Activated CD8-positive, alpha-beta memory T cell treated with anti-CD3 and anti-CD28 coated beads, Interleukin-2, amount 10 ng/mL, durations not matched to agents 7 days and 5 days (primary cell): ENCODE measurements at places on chromosomes 12 and 14. TPM values are rescaled to one million over a fixed set of nuclear protein-coding genes. Genes with fewer than 3 reads are reported as not detected.

DNA sequence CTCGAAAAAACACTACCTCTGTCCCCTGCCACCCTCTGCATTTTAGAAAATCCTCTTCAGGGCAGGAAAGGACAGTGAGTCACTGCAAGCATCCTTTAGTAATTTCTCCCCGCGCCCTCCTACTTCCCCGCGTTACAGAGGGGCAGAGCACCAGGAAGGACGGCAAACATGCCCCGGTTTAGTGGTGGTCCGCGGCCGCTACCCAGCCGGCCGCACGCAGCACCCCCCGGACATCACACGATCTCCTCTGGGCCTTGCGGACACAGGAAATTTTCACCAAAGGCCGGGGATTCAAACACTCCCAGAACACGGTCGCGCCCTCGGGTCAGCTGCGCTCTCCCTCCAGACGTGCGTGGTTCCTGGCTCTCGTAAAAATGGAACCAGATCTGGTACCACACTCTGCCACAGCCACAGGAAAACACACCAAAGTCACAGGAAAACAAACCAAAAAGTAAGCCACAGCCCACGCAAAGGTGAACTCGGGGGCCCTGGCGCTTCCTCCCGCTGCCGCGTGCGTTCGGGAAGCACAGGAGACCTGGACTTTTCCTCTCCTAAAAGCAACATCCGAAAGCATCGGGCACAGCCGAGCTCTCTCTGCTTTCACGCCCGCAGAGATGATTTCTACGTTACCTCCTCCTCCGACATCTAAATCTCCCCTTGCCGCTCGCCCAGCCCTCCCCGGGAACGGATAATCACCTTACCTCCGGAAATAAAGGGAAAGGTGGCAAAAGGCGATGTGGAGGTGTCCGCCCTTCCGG, 839 bp downstream of the SLC38A1 start:
- peak; percentile 60 for DNase-seq

DNA sequence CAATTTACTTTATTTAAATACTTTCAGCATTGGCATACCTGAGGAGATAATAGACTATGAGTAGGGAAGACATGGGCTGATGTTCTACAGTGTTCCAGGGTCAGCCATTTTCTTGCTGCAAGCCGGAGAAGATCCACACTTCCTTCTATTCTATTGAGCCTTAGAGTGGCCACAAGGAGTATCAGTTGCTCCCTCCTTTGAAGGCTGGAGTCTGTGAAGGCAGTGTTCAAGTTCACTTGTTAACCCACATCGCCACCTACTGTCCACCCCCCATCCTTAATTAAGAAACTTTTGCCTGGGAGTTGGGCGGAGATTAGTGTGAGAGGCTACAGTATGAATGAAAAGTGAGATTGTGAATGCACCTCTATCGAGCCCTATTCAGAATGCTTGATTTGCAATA, 666.6 kb downstream of the NRXN3 start:
- peak; percentile 45 for DNase-seq

GRCh38 chr14:58428118-58428683, 682 bp downstream of the KIAA0586 start:
- DNase-seq = no peak

DNA sequence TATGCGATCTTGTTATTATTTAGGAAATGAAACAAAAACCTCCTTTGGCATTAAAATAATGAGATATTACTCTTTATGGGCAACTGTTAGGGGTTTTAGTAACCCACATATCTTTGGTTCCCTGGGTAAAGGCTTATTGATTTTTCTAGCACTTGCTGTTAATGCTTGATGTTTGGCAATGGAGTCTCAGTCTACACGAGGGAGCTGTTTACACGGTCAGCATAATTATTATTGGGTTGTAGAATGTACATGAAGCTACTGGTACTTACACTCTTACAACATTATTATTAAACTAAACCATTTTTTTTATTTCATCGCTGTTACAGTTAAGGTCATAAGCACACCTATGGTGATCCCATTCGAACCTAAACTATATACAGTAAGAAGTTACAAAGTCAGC, 12.1 kb downstream of the RPS29 start:
- no peak for DNase-seq

- DNase-seq = no peak
Observed at GRCh38 chr12:74903522-74903921, 306.1 kb downstream of the KCNC2 start.

DNA sequence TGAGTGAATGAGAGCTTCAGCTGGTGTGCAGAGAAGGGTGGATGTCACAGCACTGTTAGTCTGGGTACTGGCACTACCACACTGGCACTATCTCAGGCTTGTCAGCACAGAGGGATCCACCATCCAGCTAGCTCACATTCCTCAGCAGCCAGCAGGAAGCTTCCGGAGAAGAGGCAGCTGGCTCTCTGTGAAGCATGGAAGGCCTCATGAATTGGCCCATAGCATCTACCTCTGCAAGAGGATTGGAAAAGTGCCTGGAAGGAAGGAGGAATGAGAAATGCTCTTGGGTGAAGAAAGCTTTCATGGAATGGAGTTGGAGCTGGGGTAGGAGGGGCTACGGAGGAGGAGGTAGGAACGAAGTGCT, 9.9 kb downstream of the KRT83 start:
- DNase-seq = no peak

- DNase-seq = no peak
Observed at GRCh38 chr12:129873833-129874208, 30.0 kb downstream of the TMEM132D start.

DNA sequence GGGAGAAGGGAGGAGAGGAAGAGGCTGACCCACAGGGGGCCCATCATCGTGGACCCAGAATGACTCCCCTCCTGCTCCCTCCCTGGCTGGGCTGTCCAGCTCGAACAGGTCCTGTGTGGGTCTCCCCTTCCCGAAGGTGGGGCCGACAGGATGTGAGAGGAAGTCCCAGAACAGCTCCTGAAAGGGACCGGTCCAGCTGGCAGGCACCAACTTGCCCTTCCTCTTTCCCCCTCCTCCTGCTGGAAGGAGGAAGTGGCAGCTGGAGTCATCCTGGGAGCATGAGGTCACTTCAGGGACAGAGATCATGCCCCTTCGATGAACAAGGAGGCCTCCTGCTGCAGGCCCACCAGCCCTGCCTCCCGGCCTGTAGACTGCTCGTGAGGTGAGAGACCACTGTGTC, 35.0 kb upstream of the BEGAIN start:
- DNase-seq = no peak

DNA sequence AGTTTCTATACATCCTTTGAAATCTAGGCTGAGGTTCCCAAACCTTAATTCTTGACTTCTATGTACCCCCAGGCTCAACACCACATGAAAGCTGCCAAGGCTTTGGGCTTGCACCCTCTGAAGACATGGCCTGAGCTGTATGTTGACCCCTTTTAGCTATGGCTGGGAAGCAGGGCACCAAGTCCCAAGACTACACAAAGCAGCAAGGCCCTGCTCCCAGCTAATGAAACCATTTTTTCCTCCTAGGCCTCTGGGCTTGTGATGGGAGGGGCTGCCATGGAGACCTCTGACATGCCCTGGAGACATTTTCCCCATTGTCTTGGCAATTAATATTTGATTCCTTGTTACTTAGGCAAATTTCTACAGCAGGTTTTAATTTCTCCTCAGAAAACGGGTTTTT, 207.0 kb downstream of the ADAMTS20 start:
- DNase-seq = no peak

Gene HCAR2
- total RNA-seq = not detected

Gene ACOT6
- total RNA-seq = not detected

Gene KITLG
- total RNA-seq = not detected

Gene NRIP2
- total RNA-seq = not detected

Gene AMIGO2
- total RNA-seq = 14.2 TPM

Gene DENND5B
- total RNA-seq = 0.26 TPM

Gene A2M
- 0.12 TPM for total RNA-seq

Gene PTGER2
- 117 TPM for total RNA-seq

Gene CELA1
- not detected for total RNA-seq

Gene TAS2R20
- 1.5 TPM for total RNA-seq

Gene MUCL1
- not detected for total RNA-seq
